ENCODE measurements at places on chromosomes 7 and 10. TPM values are rescaled to one million over a fixed set of nuclear protein-coding genes. Genes with fewer than 3 reads are reported as not detected.

The GLI3 gene
- polyA plus RNA-seq = 39.9 TPM

The DYNC1I1 gene
- polyA plus RNA-seq = 1.2 TPM

The PKD2L1 gene
- polyA plus RNA-seq = 0.18 TPM

The UNCX gene
- not detected for polyA plus RNA-seq

The RELN gene
- 3.9 TPM for polyA plus RNA-seq

The BICC1 gene
- polyA plus RNA-seq = 23.6 TPM

The TMEM196 gene
- 0.11 TPM for polyA plus RNA-seq

The EXOSC1 gene
- polyA plus RNA-seq = 31.5 TPM

The PDE1C gene
- polyA plus RNA-seq = 6.9 TPM

The HOXA9 gene
- 23.9 TPM for polyA plus RNA-seq

The PPP1R9A gene
- 22.0 TPM for polyA plus RNA-seq

The CABCOCO1 gene
- 0.26 TPM for polyA plus RNA-seq

The WBP1L gene
- polyA plus RNA-seq = not detected

The NAPEPLD gene
- polyA plus RNA-seq = 30.9 TPM

The CALCR gene
- 7.2 TPM for polyA plus RNA-seq

Data from muscle of arm (tissue), 14 donors.